Central memory CD8-positive, alpha-beta T cell (primary cell): ENCODE measurements at places on chromosomes 11 and 22.

GRCh38 chr11:62850911-62851806 is 11.8 kb upstream of the WDR74 start:
- H3K4me1 ChIP-seq: peaks cover 44% of the 10 kb centered on the region
- H3K4me3 ChIP-seq: no peak overlapping the region
- peak overlapping the region; percentile 71 for H3K27ac ChIP-seq

GRCh38 chr22:19730655-19731360 is 7.5 kb downstream of the GP1BB start:
- H3K27ac ChIP-seq: no peak overlapping the region
- DNase-seq: peak; percentile 87
- peaks cover 9% of the 10 kb centered on the region for H3K36me3 ChIP-seq
- H3K27me3 ChIP-seq: peaks cover 8% of the 10 kb centered on the region
- peak overlapping the region; percentile 79 for H3K4me3 ChIP-seq
- H3K4me1 ChIP-seq: peaks cover 6% of the 10 kb centered on the region

DNA sequence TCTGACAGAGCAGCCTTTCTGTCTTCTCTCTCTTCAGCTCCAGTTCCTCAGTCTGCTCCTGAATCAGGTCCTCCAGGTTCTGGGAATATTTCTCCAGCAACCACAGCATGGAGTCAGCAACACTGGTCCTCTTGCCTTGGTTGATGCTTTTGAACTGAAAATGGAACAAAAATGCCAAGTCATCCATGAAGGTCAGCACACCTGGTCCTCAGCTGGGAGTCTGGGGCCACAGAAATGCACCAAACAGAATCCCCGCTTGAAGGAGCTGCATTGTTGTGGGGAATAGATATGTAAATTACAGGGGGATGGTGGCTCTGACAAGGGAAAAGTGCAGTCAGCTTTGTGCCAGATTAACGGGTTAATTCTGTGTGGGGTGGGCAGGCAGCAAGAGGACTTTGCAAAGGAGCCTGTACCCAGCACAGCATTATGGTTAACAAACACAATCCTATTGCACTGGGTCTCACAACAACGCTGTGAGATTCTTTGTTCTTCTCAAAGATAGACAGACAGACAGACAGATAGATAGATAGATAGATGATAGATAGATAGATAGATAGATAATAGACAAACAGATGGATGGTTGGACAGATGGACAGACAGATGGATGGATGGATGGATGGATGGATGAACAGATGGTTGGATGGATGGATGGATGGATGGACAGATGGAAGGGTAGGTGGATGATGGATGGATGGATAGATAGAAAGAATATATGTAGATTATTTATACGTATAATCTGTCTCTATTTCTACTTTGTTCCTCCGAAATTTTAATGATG is 33.8 kb upstream of the LRRC32 start:
- H3K36me3 ChIP-seq: no peaks in the 10 kb centered on the region
- no peaks in the 10 kb centered on the region for H3K4me1 ChIP-seq
- H3K27me3 ChIP-seq: peaks cover 34% of the 10 kb centered on the region

GRCh38 chr22:42174062-42174461 is 43.5 kb upstream of the CYP2D6 start:
- no peak for DNase-seq
- H3K27me3 ChIP-seq: no peaks in the 10 kb centered on the region

DNA sequence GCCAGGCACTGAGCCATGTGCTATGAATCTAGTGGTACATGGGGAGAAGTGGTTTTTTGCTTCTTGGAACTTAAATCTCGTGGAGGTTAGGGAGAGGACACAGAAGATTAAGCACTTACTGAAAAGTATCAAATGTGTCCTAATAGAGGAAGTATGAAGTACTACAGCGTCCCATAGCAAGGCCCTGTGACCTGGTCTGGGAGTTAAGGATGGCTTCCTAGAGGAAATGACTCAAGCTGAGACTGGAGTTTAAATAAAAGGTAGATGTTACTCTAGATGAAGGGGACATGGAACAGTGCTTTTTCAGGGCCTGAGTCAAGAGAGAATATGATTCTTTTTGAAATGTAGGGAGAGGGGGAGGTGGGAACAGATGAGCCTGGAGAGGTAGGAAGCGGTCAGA is 202.9 kb downstream of the GRIK4 start:
- H3K36me3 ChIP-seq: no peaks in the 10 kb centered on the region
- H3K27me3 ChIP-seq: peaks cover 33% of the 10 kb centered on the region
- H3K4me1 ChIP-seq: peaks cover 6% of the 10 kb centered on the region
- no peak overlapping the region for H3K27ac ChIP-seq
- DNase-seq: no peak
- peak overlapping the region; percentile 71 for H3K4me3 ChIP-seq

GRCh38 chr11:132445859-132446291 is 1075.5 kb downstream of the NTM start:
- no peaks in the 10 kb centered on the region for H3K27me3 ChIP-seq
- no peak for DNase-seq
- H3K36me3 ChIP-seq: no peaks in the 10 kb centered on the region
- H3K4me3 ChIP-seq: no peak overlapping the region
- no peak overlapping the region for H3K27ac ChIP-seq
- H3K4me1 ChIP-seq: no peaks in the 10 kb centered on the region

- H3K4me1 ChIP-seq: no peaks in the 10 kb centered on the region
- no peaks in the 10 kb centered on the region for H3K27me3 ChIP-seq
- no peak for DNase-seq
- peaks cover 3% of the 10 kb centered on the region for H3K36me3 ChIP-seq
Measured at GRCh38 chr11:59186130-59186594, 14.2 kb downstream of the DTX4 start.

DNA sequence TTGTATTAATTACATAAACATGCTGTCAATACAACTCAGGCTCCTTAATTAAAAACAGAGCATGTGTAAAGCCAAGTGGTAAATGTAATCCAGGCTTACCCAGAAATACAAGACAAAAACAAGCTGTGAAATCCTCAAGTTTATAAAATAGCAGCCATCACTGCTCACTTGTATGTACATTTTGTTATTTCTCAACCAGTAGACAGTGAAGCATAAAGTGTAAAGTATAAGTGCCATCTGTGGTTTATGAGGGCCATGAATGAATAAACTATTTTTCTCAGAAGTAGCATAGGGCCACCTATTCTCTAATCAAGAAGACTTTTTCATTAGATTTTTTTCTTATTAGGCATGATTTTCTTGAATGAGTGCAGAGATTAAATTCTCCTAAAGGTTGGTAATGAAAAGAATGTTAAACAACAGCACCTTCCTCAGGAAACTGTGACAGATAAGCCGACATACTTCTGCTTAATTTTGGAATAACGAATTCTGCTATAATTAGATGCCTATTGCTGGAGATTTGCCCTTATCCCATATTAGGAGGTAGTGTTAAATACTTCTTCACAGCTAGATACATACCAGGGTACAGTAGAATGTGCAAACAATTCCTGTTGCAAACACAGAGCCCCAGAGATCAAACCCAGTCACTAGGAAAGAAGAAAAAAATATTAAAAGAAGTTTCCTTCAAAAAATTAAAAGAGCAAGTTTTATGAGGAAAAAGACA is 13.0 kb downstream of the SLC5A12 start:
- H3K27me3 ChIP-seq: no peaks in the 10 kb centered on the region
- no peak overlapping the region for H3K4me3 ChIP-seq

DNA sequence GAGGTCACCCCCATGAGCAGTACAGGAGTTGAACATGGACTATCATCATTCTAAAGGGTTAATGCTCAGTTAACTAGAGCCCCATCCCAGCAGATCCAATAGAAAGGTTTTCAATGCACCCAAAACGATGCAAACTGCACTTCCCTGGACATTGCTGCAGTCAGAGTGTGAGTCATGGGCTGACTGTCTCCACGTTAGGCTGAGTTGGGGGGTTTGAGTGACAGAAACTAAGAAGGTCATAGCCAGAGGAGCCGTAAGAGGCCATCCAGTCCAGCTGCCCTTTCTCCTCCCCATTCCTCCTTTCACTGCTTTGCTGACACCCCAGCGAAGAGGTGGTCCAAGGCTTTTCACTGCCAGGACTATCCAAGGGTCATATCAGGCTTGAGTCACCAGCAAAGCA is 10.5 kb upstream of the OR2AT4 start:
- H3K27me3 ChIP-seq: peaks cover 55% of the 10 kb centered on the region
- no peaks in the 10 kb centered on the region for H3K4me1 ChIP-seq
- no peaks in the 10 kb centered on the region for H3K36me3 ChIP-seq

DNA sequence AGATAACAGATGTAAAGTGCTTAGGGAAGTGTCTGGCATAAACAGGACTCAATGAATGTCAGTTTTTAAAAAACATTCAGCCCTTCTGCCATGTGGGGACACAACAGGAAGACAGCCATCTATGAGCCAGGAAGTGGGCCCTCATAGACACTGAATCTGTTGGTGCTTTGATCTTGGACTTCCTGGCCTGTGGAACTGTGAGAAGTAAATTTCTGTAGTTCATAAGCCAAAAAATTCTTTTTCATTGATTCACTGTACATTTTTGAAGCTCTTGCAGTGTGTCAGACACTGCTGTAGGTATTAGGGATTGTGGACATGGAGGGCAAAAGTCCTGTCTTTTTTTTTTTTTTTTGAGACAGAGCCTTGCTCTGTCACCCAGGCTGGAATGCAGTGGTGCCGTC is 188.6 kb downstream of the HIPK3 start:
- no peaks in the 10 kb centered on the region for H3K4me1 ChIP-seq
- H3K4me3 ChIP-seq: no peak overlapping the region
- H3K36me3 ChIP-seq: peaks cover 2% of the 10 kb centered on the region
- peaks cover 11% of the 10 kb centered on the region for H3K27me3 ChIP-seq
- H3K27ac ChIP-seq: no peak overlapping the region
- no peak for DNase-seq

- H3K36me3 ChIP-seq: peaks cover 11% of the 10 kb centered on the region
- no peak overlapping the region for H3K4me3 ChIP-seq
- no peaks in the 10 kb centered on the region for H3K27me3 ChIP-seq
- H3K27ac ChIP-seq: no peak overlapping the region
- DNase-seq: no peak
Measured at GRCh38 chr11:130109386-130109785, 39.7 kb downstream of the APLP2 start.

GRCh38 chr11:10693509-10694081 is at the start of gene IRAG1:
TSS of gene IRAG1 (minus strand) at chr11:10693755. CDS start at chr11:10693602, 153 bp downstream.
- H3K27me3 ChIP-seq: peaks cover 42% of the 10 kb centered on the region
- H3K36me3 ChIP-seq: no peaks in the 10 kb centered on the region
- DNase-seq: no peak

DNA sequence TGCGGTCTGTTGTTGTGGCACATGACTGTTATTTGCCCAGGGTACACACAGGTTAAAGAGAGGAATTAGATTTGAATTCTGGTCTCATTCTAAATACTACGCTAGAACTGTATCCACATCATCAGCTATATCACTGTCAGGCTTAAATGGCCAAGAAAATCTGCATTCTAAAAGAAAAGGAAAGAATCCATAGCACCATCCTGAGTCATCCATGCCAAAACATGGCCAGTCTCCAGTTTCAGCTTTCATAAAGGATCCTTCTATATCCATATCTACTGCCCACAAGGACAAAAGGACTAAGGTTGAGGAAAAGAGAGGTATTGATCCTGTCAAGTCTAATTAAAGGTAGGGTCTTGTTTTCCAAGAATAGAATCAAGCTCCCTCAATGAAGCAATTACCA is 73.6 kb upstream of the GDPD4 start:
- DNase-seq: no peak
- no peaks in the 10 kb centered on the region for H3K4me1 ChIP-seq
- H3K36me3 ChIP-seq: peaks cover 10% of the 10 kb centered on the region

GRCh38 chr22:23263651-23264555 is 83.6 kb downstream of the BCR start:
- DNase-seq: peak; percentile 38
- peak overlapping the region; percentile 84 for H3K27ac ChIP-seq
- peak overlapping the region; percentile 23 for H3K4me3 ChIP-seq

GRCh38 chr11:72599325-72600117 is 74.7 kb downstream of the PDE2A start:
- H3K4me1 ChIP-seq: no peaks in the 10 kb centered on the region
- DNase-seq: no peak
- peaks cover 24% of the 10 kb centered on the region for H3K27me3 ChIP-seq
- H3K27ac ChIP-seq: no peak overlapping the region
- peaks cover 2% of the 10 kb centered on the region for H3K36me3 ChIP-seq

GRCh38 chr22:38126928-38127668 is 16.6 kb upstream of the BAIAP2L2 start:
- peaks cover 12% of the 10 kb centered on the region for H3K36me3 ChIP-seq
- H3K27ac ChIP-seq: no peak overlapping the region
- no peaks in the 10 kb centered on the region for H3K27me3 ChIP-seq

DNA sequence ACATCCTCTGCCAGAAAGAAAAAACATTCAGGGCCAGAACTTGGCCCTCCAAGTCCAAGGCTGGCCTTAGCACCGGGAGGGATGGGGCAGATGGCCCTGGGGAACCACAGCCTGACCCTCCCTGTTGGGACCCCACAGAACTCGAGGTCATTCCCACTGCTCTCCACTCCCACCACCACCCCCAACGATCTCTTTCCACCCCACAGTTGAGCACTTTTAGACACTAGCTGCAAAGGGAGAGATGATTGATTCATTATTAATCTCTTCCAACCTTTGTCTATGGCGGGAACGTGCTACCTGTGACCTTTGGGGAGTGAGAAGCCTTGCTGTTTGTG is 869.7 kb downstream of the BRD1 start:
- peak; percentile 3 for DNase-seq
- H3K36me3 ChIP-seq: no peaks in the 10 kb centered on the region
- peaks cover 6% of the 10 kb centered on the region for H3K4me1 ChIP-seq

DNA sequence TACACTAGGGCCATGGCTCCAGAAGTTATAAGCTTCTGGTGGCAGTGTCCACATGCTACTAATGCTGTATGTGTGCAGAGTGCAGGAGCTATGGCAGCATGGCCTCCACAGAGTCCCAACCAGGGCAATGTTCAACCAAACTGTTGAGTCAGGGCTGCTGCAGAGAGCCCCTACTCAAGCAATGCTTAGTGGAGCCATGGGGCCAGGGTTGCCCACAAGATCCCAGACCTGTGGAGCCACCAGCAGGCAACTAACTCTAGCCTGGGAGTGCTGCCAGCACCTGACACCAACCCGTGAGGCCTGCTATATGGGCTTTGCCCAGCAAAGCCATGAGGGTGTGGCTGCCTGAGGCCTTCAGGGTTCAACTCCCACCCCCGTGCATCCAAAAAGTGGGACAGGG is 655.2 kb downstream of the TBC1D22A start:
- no peaks in the 10 kb centered on the region for H3K36me3 ChIP-seq
- H3K27me3 ChIP-seq: peaks cover 37% of the 10 kb centered on the region
- no peak for DNase-seq
- H3K4me3 ChIP-seq: no peak overlapping the region

DNA sequence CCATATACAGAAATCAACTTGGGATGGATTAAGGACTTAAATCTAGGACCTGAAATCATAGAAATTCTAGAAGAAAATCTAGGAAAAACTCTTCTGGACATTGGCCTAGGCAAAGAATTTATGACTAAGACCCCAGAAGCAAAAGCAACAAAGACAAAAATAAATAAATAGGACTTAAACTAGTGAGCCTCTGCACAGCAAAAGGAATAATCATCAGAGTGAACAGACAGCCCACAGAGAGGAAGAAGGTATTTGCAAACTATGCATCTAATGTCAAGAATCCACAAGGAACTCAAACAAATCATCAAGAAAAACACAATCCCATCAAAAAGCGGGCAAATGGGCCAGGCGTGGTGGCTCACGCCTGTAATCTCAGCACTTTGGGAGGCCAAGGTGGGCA is 32.4 kb downstream of the TTC28 start:
- no peak overlapping the region for H3K4me3 ChIP-seq
- H3K36me3 ChIP-seq: no peaks in the 10 kb centered on the region
- no peak for DNase-seq
- peaks cover 31% of the 10 kb centered on the region for H3K27me3 ChIP-seq

- no peak for DNase-seq
- H3K27me3 ChIP-seq: no peaks in the 10 kb centered on the region
- H3K36me3 ChIP-seq: no peaks in the 10 kb centered on the region
- no peak overlapping the region for H3K4me3 ChIP-seq
Measured at GRCh38 chr11:111179184-111179910, 66.2 kb upstream of the POU2AF2 start.

- no peaks in the 10 kb centered on the region for H3K36me3 ChIP-seq
- no peaks in the 10 kb centered on the region for H3K4me1 ChIP-seq
- DNase-seq: no peak
Measured at GRCh38 chr11:69171476-69172240, 15.9 kb downstream of the SMIM38 start.
